ENCODE measurements at places on chromosomes 5 and 9.

GRCh38 chr9:108775901-108776306 lies 79.9 kb downstream of the ACTL7B start:
- DNase-seq: no peak

DNA sequence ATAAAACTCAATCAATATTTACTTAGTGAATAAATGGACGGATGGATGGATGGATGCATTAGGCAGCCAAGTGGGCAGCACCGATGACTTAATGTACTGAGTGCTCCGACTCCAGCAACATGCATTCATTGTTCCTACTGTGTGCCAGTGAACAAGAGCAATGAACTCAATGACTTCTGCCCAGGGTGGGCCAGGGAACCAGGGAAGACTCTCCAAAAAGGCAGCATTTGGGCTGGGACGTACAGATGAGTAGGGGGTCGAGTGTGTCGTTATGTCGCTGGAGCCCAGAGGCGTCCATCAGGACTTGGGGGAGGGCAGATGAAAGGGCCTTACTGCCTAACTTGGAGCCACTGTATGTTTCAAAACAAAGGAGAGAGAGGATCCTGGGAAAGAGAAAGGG lies 126.4 kb downstream of the KCNIP1 start:
- no peak for DNase-seq

- no peak for DNase-seq
These were observed 5.1 kb downstream of the SEMA5A start for GRCh38 chr5:9540791-9541190.

GRCh38 chr5:176527246-176528222 lies 9.7 kb downstream of the RNF44 start:
- DNase-seq: no peak

GRCh38 chr5:58136406-58136805 lies 323.5 kb downstream of the PLK2 start:
- no peak for DNase-seq

DNA sequence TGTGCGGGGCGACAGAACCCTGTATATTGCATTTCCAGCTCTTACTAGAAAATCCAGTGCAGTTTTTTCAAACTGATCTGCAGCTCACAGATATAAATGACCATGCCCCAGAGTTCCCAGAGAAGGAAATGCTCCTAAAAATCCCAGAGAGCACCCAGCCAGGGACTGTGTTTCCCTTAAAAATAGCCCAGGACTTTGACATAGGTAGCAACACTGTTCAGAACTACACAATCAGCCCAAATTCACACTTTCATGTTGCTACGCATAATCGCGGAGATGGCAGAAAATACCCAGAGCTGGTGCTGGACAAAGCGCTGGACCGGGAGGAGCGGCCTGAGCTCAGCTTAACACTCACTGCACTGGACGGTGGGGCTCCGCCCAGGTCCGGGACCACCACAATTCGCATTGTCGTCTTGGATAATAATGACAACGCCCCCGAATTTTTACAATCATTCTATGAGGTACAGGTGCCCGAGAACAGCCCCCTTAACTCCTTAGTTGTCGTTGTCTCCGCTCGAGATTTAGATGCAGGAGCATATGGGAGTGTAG lies 786 bp downstream of the PCDHB5 start:
- no peak for DNase-seq

DNA sequence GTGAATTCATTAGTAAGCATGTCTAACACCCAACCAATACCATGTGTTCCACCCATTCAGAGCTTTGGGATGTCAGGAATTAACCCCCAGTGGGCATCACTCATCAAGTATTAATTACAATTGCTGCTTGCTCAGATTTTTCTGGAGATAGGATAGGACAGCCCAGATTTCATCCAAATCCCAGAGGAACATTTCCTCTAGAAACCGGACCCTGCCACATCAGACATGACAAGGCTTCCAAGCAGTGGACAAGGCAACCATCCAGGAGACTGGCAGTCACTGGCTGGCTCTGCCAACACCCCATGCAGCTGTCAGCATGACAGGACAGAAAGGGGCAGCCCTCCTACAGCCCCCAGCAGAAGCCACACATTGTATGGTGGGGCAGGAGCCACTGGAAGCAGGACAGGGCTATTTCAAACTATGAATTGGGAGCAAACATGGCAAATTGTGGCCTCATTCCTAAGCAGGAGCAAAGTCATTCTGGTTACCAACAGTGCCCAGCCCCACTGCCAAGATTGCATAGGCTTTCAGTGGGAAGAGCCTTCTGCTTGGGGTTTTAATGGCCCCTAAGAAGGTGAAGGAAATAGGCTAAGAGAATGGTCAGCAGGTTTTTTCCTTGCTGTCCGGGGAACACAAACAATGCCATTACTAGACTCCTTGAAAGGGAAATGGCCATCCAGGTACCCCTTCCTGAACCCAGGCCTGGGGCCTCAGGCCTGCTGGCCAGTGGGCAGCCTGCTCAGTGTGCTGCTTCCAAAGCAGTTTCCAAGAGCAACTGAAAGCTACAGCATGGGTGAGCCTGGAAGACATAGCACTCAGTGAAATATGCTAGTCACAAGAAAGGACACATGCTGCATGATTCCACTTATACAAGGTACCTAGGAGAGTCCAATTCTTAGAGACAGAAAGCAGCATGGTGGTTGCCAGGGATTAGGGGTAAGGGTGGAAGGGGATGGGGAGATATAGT lies 294.7 kb upstream of the SLC30A5 start:
- DNase-seq: no peak

DNA sequence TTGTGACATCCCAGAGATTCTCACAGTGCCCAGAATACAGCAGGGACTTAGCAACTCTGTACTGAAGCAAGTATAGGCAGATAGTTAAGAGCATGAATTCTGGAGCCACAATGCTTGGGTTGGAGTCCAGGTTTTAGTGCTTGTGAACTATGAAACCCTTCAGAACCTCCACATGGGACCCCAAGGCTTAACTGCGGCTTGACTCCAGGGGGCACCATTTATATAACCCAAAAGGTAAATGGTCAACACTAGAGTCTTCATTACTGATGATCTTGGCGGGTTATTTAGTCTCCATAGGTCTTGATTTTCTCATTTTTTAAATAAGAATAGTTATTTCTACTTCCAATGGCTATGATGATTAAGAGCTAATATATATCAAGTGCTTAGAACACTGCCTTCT lies 390.3 kb downstream of the TAF11L14 start:
- no peak for DNase-seq

DNA sequence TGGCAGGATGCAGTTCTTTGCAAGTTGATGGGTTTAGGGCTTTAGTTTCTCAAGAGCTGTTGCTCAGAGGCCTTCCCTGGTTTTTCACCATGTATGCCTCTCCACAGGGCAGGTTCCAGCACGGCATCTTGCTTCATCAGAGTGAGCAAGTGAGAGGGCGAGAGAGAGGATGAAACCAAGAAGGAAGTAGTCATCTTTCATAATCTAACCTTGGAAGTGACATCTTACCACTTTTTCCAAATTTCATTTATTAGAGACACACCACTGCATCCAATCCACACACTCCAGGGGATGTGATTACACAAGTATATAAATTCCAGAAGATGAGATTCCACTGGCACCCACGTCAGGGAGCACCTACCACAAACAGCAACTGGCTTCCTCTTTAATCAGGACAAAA lies 294.4 kb downstream of the MARCHF11 start:
- DNase-seq: no peak

GRCh38 chr5:134958755-134959154 lies 9.0 kb upstream of the CATSPER3 start:
- DNase-seq: no peak

GRCh38 chr5:170201311-170201710 lies 31.5 kb upstream of the C5orf58 start:
- no peak for DNase-seq

DNA sequence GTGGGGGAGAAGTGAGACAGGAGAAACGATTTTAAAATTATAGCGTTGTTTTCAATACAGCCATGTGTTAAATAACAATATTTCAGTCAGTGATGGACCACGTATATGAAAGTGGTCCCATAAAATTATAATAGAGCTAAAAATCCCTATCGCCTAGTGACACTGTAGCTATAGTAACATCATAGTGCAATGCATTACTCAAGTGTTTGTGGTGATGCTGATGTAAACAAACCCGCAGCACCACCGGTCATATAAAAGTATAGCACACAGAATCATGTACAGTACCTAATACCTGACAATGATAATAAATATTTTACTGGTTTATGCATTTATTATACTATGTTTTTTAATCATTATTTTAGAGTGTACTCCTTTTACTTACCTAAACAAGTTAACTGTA lies 407.4 kb upstream of the SEMA6A start:
- no peak for DNase-seq

DNA sequence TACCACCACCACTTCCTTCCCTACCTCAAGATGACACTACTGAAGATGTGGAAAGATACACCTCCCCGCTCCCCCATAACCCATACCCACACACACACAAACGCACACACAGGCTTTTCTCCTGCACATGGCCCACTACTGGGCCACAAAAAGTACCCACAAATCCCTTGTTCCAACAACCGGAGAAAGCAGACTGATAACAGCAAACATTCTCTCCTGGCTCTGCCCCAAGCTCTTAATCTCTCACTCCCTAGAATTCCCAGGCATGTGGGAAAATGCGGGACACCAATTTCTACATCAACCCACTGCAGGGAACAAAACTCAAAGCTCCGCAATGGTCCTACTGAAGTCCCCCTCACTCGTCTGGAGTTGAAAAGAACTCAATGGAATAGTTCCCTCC lies 611.0 kb upstream of the KLF4 start:
- no peak for DNase-seq

DNA sequence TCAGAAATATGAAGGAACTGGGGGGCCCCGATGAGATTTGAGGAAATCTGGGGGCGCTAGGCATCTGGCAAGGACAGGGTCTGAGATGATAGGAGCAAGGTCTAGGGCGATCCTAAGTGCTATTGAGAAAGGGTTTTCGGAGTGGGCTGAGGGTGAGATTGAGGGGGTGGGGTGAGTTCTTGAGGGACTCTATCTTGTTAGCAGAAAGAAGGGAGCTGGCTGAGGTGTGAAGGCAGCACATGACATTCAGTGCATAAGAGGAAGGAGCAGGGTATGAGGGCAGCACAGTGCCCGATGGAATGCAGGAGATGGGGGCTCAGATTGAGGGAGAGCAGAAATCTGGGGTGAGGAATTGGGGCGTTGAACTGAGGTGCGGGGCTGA lies 640 bp downstream of the TRIM32 start:
- no peak for DNase-seq

GRCh38 chr5:125798307-125798706 lies 624.9 kb upstream of the GRAMD2B start:
- DNase-seq: no peak

DNA sequence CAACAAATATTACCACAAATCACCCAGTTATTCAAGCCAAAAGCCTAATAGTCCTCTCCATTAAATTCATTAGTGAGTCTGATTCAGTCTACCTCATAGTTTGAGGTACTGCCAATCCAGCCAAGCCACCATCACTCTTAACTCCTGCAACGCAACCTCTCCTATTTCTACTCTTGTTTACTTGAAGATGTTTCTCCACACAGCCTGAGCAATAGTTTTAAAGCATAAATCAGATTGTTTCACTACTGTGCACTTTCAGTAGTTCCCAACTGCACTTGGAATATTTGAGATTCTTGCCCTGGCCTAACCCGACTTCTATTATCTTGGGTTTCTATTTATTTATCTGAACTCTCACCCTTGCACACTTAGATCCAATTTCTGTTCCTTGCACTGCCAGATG lies 85.5 kb downstream of the YIPF5 start:
- DNase-seq: no peak

- DNase-seq: no peak
These were observed 52.1 kb downstream of the EPB41L4A start for GRCh38 chr5:112366987-112367386.

GRCh38 chr9:133601746-133602145 lies 7.4 kb downstream of the FAM163B start:
- no peak for DNase-seq

GRCh38 chr5:7169240-7169878 lies 226.6 kb upstream of the ADCY2 start:
- DNase-seq: no peak

DNA sequence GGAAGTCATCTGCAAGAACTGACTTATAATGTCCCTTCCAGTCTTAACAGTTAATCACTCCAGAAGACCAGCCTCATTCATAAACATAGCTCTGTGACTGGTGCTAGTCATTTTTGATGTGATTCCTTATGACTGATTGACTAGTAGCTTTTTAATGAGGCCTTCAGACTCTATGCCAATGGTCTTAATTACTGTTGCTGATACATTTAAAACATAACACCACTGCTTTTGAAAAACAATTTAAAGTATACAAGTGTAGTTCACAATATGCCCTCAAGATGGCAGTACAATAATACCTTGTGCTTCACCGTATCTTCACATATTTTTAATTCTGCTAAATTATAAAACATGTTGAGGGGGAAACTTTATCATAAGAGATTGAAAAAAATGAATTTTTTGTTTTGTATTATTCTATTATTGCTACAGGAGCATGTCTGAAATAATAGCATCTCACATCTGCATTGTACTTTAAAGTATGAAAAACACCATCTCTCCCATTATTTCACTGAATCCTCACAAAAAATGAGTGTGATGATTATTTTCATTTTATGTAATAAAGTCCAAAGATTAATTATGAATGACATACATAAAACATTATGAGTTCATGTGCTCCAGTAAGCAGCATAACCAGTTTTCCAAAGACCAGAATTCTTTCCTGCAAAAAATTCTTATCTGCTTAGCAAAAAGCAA lies 55.2 kb upstream of the SHISAL2B start:
- DNase-seq: no peak

- no peak for DNase-seq
These were observed 160.6 kb downstream of the GADD45G start for GRCh38 chr9:89765211-89765946.

DNA sequence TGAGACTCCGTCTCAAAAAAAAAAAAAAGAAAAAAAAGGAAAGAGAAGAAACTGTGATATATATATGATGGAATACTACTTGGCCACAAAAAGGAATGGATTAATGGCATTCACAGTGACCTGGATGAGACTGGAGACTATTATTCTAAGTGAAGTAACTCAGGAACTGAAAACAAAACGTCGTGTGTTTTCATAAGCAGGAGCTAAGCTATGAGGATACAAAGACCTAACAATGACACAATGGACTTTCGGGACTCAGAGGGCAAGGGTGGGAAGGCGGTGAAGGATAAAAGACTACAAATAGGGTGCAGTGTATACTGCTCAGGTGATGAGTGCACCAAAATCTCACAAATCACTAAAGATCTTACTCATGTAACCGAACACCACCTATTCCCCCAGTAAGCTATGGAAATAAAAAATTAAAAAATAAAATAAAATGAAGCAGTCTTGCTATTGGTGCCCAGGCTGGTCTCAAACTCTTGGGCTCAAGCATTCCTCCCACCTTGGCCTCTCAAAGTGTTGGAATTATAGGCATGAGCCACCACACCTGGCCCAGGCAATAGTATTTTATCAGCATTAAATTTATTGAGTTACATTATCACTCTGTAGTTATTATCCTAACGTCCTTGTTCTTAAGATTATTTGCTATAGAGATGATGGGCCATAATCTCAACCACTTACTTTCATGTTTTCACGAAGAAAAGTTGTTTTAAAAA lies 71.5 kb upstream of the GPBP1 start:
- DNase-seq: no peak

All from NK-92 treated with Interleukin-12 subunit alpha and Interleukin-12 subunit beta, amount 100 ng/mL, for 24 hours (cell line).